ENCODE measurements at places on chromosomes 5 and 9. TPM values are rescaled to one million over a fixed set of nuclear protein-coding genes. Genes with fewer than 3 reads are reported as not detected.

- no peaks in the 10 kb centered on the region for H3K27me3 ChIP-seq
- H3K4me3 ChIP-seq = no peak overlapping the region
- no peak for DNase-seq
- H3K27ac ChIP-seq = no peak overlapping the region
- H3K36me3 ChIP-seq = no peaks in the 10 kb centered on the region
- H3K4me1 ChIP-seq = no peaks in the 10 kb centered on the region
Measured at GRCh38 chr5:100273846-100274580, 261.2 kb upstream of the FAM174A start.

GRCh38 chr9:111271481-111272080, 58.4 kb downstream of the OR2K2 start:
- H3K27me3 ChIP-seq = peaks cover 5% of the 10 kb centered on the region
- H3K27ac ChIP-seq = no peak overlapping the region
- no peaks in the 10 kb centered on the region for H3K36me3 ChIP-seq

Gene PHF24
- total RNA-seq = 0.11 TPM

- no peak overlapping the region for H3K4me3 ChIP-seq
- peaks cover 2% of the 10 kb centered on the region for H3K36me3 ChIP-seq
- H3K4me1 ChIP-seq = peaks cover 22% of the 10 kb centered on the region
Measured at GRCh38 chr9:105855987-105856386, 161.6 kb downstream of the TMEM38B start.

- no peaks in the 10 kb centered on the region for H3K36me3 ChIP-seq
- no peak overlapping the region for H3K4me3 ChIP-seq
- no peak overlapping the region for H3K27ac ChIP-seq
- no peaks in the 10 kb centered on the region for H3K4me1 ChIP-seq
Measured at GRCh38 chr5:36252722-36253365, 11.1 kb upstream of the NADK2 start.

Gene ADGRD2
- total RNA-seq = not detected

Gene PCDHGB2
- 0.11 TPM for total RNA-seq

- H3K36me3 ChIP-seq = no peaks in the 10 kb centered on the region
- H3K27me3 ChIP-seq = no peaks in the 10 kb centered on the region
- DNase-seq = no peak
Measured at GRCh38 chr9:106799152-106799551, 63.8 kb upstream of the ZNF462 start.

Gene RNF208
- total RNA-seq = 8.0 TPM

- H3K27me3 ChIP-seq = no peaks in the 10 kb centered on the region
- H3K36me3 ChIP-seq = peaks cover 41% of the 10 kb centered on the region
- peaks cover 42% of the 10 kb centered on the region for H3K4me1 ChIP-seq
- DNase-seq = no peak
Measured at GRCh38 chr9:99150451-99151171, 45.7 kb downstream of the TGFBR1 start.

GRCh38 chr9:135371535-135371934, 108.0 kb upstream of the PPP1R26 start:
- DNase-seq = no peak
- H3K27ac ChIP-seq = no peak overlapping the region
- no peaks in the 10 kb centered on the region for H3K4me1 ChIP-seq
- no peaks in the 10 kb centered on the region for H3K36me3 ChIP-seq
- H3K27me3 ChIP-seq = no peaks in the 10 kb centered on the region
- H3K4me3 ChIP-seq = no peak overlapping the region

- H3K27me3 ChIP-seq = peaks cover 6% of the 10 kb centered on the region
- H3K27ac ChIP-seq = no peak overlapping the region
- H3K4me1 ChIP-seq = peaks cover 72% of the 10 kb centered on the region
- no peak overlapping the region for H3K4me3 ChIP-seq
- DNase-seq = no peak
Measured at GRCh38 chr5:157594257-157594656, 18.7 kb upstream of the ADAM19 start.

- no peak overlapping the region for H3K27ac ChIP-seq
- no peak overlapping the region for H3K4me3 ChIP-seq
- peaks cover 2% of the 10 kb centered on the region for H3K27me3 ChIP-seq
- no peak for DNase-seq
- H3K4me1 ChIP-seq = no peaks in the 10 kb centered on the region
Measured at GRCh38 chr5:156199045-156199444, 127.9 kb upstream of the SGCD start.

- H3K4me1 ChIP-seq = peaks cover 47% of the 10 kb centered on the region
- no peak for DNase-seq
- H3K27ac ChIP-seq = no peak overlapping the region
- peak overlapping the region; percentile 100 for H3K4me3 ChIP-seq
- H3K27me3 ChIP-seq = no peaks in the 10 kb centered on the region
Measured at GRCh38 chr9:136729926-136730325, 12.8 kb downstream of the LCN10 start.

Gene CDK5RAP2
- 67.6 TPM for total RNA-seq

Gene TMC1
- 0.38 TPM for total RNA-seq

DNA sequence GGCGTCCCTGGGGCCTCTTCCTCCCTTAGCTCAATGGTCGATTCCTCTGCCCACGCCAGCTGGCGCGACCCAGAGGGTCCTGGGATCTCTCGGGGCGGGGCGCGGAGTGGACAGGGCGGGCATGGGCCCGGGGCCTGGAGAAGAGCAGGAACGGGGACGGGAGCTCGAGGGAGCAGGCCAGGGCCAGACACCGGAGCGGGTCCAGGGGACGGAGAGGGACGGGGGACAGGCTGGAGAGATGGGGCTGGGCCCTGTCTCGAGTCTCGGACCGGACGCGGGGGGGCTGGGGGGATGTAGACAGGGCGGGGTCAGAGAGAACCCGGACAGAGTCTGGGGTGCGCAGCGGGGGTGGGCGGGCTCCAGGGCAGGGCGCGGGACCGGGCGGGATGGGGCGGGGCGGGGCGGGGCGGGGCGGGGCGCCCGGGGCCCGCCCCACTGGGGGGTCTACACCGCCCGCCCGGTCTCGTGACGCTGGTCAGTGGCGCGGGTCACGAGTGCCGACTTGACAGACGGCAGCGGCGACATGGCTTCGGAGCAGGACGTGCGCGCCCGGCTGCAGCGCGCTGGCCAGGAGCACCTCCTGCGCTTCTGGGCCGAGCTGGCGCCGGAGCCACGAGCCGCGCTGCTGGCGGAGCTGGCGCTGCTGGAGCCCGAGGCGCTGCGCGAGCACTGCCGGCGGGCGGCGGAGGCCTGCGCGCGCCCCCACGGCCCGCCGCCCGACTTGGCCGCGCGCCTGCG, at the start of gene UAP1L1:
UAP1L1 (plus strand) TSS at position 508 of the 738 bp plus-strand sequence; CDS start at position 524, 16 bp downstream.
- H3K27ac ChIP-seq = peak within 1 kb of the TSS; percentile 71
- H3K4me1 ChIP-seq = peaks cover 7% of the 10 kb centered on the region
- peak; percentile 77 for DNase-seq
- no peaks in the 10 kb centered on the region for H3K27me3 ChIP-seq

DNA sequence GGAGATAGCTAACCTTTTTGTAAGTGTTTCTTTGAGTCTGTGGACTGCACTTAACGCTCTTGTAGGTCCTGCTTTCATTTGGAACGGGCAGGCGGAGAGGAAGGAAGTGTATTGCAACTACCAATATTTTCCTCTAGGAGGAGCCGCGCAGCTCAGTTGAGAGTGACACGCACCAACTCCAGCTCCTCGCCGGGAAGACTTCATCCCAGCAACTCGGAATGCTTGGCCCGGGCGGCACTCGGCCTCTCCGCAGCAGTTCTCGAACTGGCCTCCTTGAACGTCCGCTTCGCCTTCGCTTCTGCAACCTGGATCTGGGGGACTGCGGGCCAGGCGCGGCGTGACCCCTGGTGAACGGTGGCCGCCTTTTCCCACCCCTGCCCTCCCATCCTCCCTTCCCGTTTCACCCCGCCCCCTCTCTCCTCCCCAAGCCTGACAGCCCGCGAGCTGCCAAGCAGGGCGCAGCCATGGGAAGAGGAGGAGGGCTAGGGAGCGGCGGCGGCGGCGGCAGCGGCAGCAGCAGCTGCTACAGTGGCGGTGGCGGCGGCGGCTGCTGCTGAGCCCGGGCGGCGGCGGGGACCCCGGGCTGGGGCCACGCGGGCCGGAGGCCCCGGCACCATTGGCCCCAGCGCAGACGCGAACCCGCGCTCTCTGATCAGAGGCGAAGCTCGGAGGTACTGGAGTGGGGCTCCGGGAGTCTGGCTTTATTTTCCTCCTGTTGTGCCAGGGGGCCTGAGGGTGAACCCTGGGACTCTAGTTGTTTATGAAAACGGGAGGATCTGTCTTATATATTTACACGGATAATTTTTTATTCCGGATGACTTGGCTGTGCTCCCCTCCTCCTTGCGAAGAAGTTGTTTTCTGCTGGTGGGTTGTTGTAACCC, at the start of gene GHR:
GHR (plus strand) TSS at position 155 of the 881 bp plus-strand sequence. CDS start 142,436 bp downstream, outside the sequence.
- H3K36me3 ChIP-seq = no peaks in the 10 kb centered on the region
- H3K27ac ChIP-seq = no peak within 1 kb of the TSS
- no peak within 1 kb of the TSS for H3K4me3 ChIP-seq
- H3K27me3 ChIP-seq = peaks cover 11% of the 10 kb centered on the region
- H3K4me1 ChIP-seq = no peaks in the 10 kb centered on the region

Gene TTC39B
- 18.5 TPM for total RNA-seq

DNA sequence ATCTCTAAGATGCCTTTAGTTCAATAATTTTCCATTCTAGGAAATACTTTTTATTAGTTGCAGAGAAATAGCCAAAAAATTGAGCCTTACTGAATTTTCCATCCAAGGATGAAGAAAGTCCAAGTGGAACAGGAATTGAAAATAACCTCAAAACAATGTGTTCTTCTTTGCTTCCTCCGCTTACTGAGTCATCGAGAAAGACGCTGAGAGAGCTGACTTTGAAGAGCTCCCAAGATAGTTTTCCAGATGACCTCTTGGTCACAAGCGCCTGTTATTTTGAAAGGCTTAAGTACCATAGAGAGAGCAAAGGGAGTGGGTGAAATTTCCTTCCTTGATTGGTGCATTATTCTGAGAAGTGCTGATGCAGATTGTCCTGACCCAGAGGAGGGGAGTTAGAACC, 253.5 kb upstream of the ATP10B start:
- no peak overlapping the region for H3K4me3 ChIP-seq
- H3K4me1 ChIP-seq = no peaks in the 10 kb centered on the region
- no peaks in the 10 kb centered on the region for H3K36me3 ChIP-seq
- H3K27me3 ChIP-seq = no peaks in the 10 kb centered on the region

Gene FOXD4L6
- not detected for total RNA-seq

- no peaks in the 10 kb centered on the region for H3K36me3 ChIP-seq
- no peaks in the 10 kb centered on the region for H3K27me3 ChIP-seq
- DNase-seq = no peak
- no peak overlapping the region for H3K4me3 ChIP-seq
- no peak overlapping the region for H3K27ac ChIP-seq
Measured at GRCh38 chr5:64487283-64487682, 18.5 kb upstream of the RGS7BP start.

DNA sequence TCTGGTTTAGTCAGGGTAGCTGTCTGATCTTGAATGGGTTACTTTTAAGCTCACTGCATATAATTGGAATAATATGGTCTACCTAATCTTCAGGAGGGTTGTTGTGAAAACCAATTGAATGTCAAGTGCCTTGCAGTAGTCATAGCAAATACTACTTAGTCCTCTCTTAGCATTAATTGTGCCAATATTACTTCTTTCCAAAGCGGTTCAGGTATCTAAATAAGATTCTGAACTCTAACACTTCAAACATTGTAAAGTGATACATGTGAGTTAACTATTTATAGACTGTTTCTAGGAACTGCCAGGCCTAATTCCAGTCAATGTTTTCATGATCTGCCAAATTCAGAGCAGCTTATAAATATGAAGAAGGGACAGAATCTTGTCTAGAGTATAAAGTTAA, 140.2 kb downstream of the SH3GL2 start:
- DNase-seq = no peak
- H3K4me3 ChIP-seq = no peak overlapping the region
- H3K4me1 ChIP-seq = no peaks in the 10 kb centered on the region
- H3K27ac ChIP-seq = no peak overlapping the region

Gene KIF24
- total RNA-seq = 5.9 TPM

Gene PCDHGA2
- not detected for total RNA-seq

Gene SLC34A1
- total RNA-seq = 0.29 TPM

Gene BTNL3
- not detected for total RNA-seq

Gene PALM2AKAP2
- total RNA-seq = not detected

DNA sequence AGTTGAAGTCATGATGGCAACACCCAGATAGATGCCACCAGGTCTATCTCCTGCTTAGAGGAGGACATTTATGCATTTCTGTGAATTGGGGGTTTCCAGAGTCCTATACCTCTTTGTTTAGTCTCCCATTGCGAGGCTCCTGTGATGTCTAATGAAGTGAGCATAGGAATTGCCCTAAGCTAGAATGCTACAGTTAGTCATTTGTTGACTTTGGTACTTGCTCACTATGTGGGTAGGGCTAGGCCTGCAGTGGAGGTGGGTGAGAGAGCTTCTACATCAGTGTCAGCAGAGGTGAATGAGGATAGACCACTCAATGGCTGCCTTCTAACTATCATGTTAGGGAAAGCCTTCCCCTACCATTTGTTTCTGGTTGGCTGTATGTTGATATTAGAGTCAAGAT, 173.3 kb upstream of the POC5 start:
- no peaks in the 10 kb centered on the region for H3K36me3 ChIP-seq
- no peaks in the 10 kb centered on the region for H3K27me3 ChIP-seq
- H3K4me1 ChIP-seq = no peaks in the 10 kb centered on the region

GRCh38 chr9:121313458-121314152, 45.6 kb downstream of the GSN start:
- H3K27me3 ChIP-seq = no peaks in the 10 kb centered on the region
- no peak overlapping the region for H3K4me3 ChIP-seq
- H3K4me1 ChIP-seq = no peaks in the 10 kb centered on the region
- H3K27ac ChIP-seq = no peak overlapping the region
- no peaks in the 10 kb centered on the region for H3K36me3 ChIP-seq
- no peak for DNase-seq

Gene MYMK
- not detected for total RNA-seq

DNA sequence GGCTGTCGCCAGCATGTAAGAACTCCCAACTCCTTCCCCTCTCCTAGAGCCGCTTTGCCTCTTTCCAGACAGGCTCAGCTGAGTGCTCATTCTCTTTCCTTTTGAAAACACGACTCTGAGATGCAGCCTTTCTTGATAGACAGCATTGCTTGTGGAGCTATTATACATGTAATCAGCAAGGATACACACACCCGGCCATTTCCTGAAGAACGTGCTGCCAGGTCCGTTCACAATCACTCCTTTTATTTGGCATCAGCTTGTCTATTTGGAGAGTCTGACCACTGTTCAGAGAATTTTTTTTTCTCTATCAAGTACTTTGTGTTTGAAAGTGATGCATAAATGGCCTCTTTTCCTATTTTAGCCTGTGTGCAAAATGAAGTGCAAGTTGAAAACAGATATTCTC, 328.7 kb downstream of the MARCHF11 start:
- no peak for DNase-seq
- H3K27me3 ChIP-seq = no peaks in the 10 kb centered on the region
- no peaks in the 10 kb centered on the region for H3K36me3 ChIP-seq
- H3K4me1 ChIP-seq = no peaks in the 10 kb centered on the region
- H3K4me3 ChIP-seq = no peak overlapping the region

Gene ZFP37
- total RNA-seq = 1.3 TPM
